ENCODE measurements at places on chromosomes 11 and 22.
A peak's percentile ranks its signal among the peaks of the same experiment; 100 is the strongest.

- DNase-seq: peak; percentile 63
These were observed 10.2 kb upstream of the LDHA start for GRCh38 chr11:18384157-18384641.

DNA sequence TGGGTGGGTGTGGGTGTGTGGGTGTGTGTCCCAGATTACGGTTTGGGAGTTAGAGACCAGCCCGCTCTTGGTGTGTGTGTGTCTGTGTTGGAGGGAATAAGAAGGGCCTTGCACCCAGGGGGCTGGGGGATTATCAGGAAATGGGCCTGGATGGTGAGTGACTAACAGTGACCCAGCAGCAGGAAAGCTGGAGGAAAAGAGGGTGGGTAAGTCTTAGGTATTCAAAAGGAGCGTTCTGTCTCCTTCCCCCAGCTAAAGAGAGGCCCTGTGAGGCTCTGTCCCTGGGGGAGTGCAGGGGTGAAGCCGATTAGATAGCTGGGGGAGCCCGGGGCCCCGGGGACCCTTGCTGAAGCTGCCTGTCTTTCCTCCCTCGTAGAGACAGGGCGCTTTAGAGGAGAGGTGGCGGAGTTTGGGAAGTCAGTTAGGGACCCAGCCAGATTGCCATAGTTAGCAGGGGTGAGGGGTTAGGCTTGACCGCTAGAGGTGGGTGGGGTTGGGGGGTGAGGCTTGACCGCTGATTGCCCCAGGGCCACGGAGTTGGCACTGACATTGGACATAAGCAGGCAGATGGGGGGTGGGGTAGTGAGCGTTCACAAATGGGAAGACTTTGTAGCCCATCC is 1.5 kb downstream of the OAF start:
- DNase-seq: no peak

- DNase-seq: no peak
These were observed 125.2 kb downstream of the MICAL2 start for GRCh38 chr11:12235553-12235946.

DNA sequence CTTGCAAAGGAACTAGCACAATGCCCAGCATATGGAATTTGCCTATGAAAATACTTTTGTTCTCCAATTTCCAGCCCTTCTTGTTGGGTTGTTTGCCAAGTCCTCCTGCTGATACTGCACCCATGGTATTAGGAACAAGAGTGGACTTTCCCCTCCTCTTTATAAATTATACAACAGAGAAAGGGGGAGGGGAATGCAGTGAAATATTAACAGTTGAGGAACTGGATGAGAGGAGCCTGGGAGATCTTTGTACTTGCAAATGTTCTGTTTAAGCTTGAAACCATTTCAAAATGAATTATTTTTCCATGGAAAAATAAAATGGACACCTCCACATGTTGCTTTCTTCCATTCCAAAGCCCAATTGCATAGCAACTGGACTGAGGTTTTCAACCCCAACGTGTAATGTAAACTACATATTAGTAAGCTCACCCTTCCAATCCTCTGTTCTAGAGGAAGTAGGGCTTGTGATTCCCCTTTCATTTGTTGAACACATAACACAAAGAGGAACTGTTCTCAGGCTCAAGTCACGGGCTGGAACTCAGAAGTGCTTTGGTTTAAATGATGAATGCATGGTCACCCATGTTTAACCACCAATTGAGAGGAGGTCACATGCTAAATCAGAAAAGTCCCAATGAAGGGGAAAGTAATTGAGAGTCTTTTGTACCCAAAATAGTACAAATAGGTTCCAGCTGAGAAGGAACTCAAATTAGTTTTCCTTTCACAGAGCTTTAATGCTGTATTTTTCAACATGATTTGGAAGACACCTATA is 66.2 kb upstream of the ZC3H12C start:
- DNase-seq: peak; percentile 5

GRCh38 chr11:2293531-2293971 is 8.2 kb downstream of the C11orf21 start:
- no peak for DNase-seq

DNA sequence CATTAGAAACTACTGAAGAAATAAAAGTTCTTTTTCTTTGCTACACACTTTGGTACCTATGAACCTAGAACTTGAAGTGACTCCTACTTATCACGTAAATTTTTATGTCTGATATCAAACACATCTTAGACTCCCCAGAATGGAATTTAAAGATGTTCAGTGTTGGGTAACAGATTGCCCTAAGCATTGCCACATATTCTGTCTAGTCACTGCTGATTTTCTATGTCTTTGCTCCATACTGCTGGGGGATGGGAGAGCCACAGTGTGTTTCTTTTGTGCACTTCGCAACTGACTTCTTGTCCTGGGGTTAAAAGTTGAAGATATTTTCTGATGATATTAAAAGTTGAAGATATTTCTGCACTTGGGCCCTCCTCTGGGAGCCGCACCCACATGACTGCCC is 19.4 kb upstream of the MYO18B start:
- DNase-seq: no peak

DNA sequence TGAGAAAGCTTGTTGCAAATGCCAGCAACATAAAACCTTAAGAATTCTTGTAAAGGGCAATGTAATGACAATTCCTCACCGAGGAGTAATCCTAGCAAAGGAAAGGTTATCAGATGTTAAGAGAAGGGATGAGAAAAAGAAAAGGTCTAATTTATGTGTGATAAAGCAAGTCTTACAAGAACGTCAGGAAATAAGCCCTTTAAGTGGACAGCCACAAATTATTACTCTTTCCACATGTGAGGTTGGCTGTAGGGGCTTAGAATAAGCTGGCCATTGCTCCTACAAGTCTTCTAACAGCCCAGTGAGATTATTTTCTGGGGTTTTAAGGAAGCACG is 9.3 kb downstream of the LAYN start:
- no peak for DNase-seq

DNA sequence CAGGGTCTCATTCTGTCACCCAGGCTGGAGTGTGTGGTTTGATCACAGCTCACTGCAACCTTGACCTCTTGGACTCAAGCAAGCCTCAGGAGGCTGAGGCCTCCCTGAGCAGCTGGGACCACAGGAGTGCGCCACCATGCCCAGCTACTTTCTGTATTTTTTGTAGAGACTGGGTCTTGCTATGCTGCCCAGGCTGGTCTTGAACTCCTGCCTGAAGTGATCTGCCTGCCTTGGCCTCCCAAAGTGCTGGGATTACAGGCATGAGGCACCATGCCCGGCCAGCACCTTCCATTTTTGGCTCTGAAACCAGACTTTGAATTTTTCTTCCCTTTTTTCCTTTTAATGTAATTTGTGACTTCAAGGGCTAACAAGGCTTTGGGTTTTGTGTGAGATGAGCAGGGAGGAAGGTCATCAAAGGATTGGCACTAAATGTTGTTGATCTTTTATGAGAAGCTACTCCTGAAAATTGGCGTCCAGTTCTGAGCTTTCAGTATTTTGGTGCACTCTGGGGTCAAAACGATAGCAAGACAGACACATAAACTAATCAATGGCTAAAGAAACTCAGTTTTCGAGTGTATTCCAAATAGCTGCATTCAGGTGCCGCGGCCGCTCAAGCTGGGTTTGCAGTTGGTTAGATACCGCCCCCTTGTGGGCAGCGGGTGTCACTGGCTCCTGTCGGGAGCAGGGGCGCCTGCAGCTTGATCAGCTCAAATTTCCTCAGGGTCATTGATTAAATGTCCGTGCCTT is 51.9 kb upstream of the CLMP start:
- DNase-seq: peak; percentile 94

- peak; percentile 72 for DNase-seq
These were observed 17.3 kb upstream of the EIF3D start for GRCh38 chr22:36546092-36546804.

GRCh38 chr11:57751176-57751575 is 443 bp downstream of the BTBD18 start:
- no peak for DNase-seq

GRCh38 chr22:45903355-45904135 is 73.4 kb downstream of the WNT7B start:
- DNase-seq: peak; percentile 72

GRCh38 chr22:40244586-40244985 is 66.9 kb downstream of the TNRC6B start:
- no peak for DNase-seq

GRCh38 chr11:110174645-110175310 is 81.6 kb downstream of the ZC3H12C start:
- no peak for DNase-seq

GRCh38 chr22:21592422-21592821 is 24.9 kb downstream of the UBE2L3 start:
- no peak for DNase-seq

DNA sequence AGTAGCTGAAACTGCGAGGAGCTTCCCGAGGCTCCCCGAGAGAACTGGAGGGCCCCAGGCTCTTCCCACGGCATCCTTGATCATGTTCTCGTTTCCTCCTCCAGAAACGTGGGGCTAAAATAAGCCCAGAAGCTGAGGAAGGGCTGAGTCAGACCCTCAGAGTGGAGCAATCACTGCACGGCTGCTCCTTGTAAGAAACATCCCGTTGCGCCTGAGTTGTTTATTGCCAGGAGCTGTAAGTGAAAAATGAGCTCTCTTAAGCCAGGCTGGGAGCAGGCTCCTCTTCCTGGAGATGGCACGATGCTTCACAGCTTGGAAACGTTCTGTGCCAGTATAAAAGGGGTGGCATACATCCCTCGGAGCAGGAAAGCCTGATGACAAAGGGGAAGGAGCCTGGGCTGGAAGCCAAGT is 47.3 kb upstream of the SYN3 start:
- peak; percentile 12 for DNase-seq

DNA sequence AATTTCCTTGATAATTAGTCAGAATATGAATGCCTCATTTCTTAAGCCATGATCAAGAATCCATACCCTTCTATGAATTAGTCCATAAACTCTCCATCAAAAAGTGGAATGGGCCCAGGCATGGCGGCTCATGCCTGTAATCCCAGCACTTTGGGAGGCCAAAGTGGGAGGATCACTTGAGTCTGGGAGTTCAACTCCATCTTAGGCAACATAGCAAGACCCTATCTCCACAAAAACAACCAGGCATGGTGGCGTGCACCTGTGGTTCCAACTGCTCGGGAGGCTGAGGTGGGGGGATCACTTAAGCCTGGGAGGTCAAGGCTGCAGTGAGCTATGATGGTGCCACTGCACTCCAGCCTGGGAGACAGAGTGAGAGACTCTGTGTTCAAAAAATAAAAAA is 52.1 kb upstream of the SHANK2 start:
- DNase-seq: no peak

- no peak for DNase-seq
These were observed 3.9 kb downstream of the TEAD1 start for GRCh38 chr11:12678092-12678491.

DNA sequence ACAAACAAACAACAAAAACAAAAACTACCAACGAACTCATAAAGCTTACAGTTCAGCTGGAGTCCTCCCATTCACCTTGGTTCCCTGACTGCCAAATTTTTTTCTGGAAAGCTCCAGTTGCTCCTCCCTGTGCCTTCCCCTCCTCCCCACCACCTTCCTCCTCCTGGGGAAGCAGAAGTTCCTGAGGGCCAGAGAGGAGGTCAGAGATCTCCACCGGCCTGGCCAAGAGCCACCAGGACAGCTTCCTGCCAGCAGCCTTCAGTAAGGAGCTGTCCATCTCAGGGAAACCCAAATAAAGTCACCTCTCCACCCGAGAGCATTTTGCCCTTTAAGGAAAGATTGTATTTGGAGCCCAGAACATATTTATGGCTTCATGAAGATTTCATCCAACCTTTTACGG is 20.0 kb downstream of the APLNR start:
- DNase-seq: no peak

- DNase-seq: no peak
These were observed 33.2 kb upstream of the PAX6 start for GRCh38 chr11:31844351-31844750.

DNA sequence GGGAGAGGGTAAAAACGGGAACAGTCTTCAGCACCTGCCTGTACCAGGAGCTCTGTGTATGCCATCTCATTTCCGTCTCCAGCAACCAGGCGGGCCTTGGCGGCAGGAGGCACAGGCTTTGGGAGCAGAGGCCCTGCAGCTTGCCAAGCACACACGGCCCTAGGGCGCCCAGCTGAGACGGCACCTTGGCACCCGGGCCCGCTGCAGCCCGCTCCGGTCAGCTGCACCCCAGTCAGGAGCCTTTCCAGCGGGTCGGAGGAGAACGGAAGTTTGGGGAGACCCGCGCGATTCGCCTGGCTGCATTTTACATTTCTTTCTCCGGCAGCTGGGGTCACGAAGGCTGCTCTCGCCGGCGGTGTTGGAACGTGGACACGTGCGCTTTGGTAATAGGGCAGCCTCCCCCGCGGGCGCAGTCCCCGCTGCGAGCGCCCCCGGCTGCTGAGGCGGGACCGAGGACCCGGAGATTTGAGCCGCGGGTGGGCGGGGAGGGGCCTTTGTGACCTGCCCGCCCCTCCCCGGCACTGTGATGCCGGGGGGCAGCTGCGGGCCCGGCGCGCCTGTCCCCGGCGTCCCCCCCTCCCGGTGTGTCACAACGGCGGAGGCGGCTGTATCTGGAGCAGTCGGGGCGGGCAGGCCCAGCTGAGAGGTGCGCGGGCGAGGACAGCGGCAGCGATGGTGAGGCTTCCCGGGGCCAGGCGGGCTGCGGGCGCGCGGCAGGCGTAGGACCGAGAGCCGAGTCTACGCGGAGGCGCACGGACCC is at the start of gene TUBA8:
TSS of gene TUBA8 (plus strand) at position 616 of the 760 bp plus-strand sequence. CDS start at position 673, 57 bp downstream.
- DNase-seq: peak; percentile 53

DNA sequence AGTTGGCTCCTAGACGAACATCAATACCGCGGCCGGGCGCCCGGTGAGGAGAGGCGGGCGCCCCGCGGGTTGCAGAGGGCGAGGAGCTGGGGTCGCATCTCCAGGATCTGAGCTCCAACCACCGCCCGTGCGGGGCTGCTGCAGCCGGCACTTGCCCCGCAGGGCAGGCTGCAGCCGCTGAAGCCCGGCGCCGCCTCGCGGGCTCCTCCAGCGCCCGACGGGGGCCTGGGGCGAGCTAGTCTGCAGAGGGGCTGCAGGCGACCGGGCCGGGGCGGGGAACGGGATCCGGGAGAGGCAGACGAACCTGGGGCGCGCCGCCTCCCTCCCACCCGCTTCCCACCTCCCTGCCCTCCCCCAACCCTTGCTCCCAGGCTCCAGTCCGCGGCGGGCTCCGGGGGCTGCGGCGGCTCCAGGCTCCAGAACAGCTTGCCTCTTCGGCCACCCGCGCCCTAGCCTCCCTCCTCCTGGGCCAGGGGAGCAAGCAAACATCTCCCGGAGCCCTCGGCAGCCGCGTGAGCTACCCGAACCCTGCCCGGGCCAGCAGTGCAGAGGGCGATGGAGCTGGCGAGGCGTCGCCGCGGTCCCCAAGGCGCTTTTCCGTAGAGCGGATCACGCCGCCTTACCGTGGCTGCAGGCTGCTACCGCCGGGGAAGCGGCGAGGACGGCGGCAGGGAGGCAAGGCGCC is 802 bp downstream of the TENM4 start:
- DNase-seq: peak; percentile 70

- DNase-seq: peak; percentile 50
These were observed 483 bp upstream of the HYLS1 start for GRCh38 chr11:125886997-125887372.

GRCh38 chr11:16410479-16410878 is 54.1 kb upstream of the SOX6 start:
- DNase-seq: no peak

- DNase-seq: no peak
These were observed 23.5 kb downstream of the RDX start for GRCh38 chr11:110272919-110273318.
